Endodermal cell (in vitro differentiated cells): ENCODE measurements at places on chromosomes 5 and 9. TPM values are rescaled to one million over a fixed set of nuclear protein-coding genes. Genes with fewer than 3 reads are reported as not detected.

Gene POU5F2
- total RNA-seq = 0.43 and 0.84 TPM in 2 replicates

Gene PCDHA4
- total RNA-seq = 5.0 and 5.6 TPM in 2 replicates

Gene SPINK7
- not detected in 3 replicates for total RNA-seq

Gene NCBP1
- total RNA-seq = 29.5 to 48.5 TPM (median 47.0 TPM) in 3 replicates

Gene ZNF454
- total RNA-seq = 0.34 to 0.86 TPM in 2 of 3 replicates, not detected in the other

Gene HTR1A
- not detected in 2 replicates for total RNA-seq

Gene SPINK4
- 0.70 and 1.3 TPM in 2 replicates for total RNA-seq

Gene FAXDC2
- 2.3 to 10.5 TPM (median 3.2 TPM) in 3 replicates for total RNA-seq

Gene ANKRD34B
- total RNA-seq = 0.14 and 0.20 TPM in 2 replicates

Gene PANK3
- 93.2 and 101 TPM in 2 replicates for total RNA-seq

Gene KLHL3
- 15.3 and 17.5 TPM in 2 replicates for total RNA-seq

Gene SGCD
- total RNA-seq = 0.04 and 0.07 TPM in 2 replicates

Gene BNC2
- total RNA-seq = 2.6 to 4.3 TPM (median 3.0 TPM) in 3 replicates

DNA sequence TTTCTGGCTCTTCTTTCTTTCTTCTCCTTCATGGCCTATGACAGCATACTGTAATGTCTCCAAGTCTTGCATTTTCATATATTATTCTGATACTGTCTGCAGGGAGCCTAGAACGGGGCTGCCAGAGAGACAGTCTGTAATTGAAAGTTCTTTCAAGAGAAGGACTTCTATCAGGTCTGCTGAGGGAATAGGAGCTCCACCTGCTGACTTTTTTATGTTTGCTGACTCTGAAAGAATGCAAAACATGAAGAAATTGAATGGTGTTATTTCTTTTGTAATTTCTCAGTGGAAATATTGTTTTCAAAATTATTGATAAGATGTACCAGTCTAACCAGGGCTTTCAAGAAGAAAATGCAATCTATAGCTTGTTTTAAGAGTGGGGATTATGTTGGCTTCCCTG lies 121.9 kb upstream of the RFX3 start:
- H3K36me3 ChIP-seq = no peaks in the 10 kb centered on the region
- no peaks in the 10 kb centered on the region for H3K4me1 ChIP-seq
- H3K4me3 ChIP-seq = no peak overlapping the region
- no peak for DNase-seq

DNA sequence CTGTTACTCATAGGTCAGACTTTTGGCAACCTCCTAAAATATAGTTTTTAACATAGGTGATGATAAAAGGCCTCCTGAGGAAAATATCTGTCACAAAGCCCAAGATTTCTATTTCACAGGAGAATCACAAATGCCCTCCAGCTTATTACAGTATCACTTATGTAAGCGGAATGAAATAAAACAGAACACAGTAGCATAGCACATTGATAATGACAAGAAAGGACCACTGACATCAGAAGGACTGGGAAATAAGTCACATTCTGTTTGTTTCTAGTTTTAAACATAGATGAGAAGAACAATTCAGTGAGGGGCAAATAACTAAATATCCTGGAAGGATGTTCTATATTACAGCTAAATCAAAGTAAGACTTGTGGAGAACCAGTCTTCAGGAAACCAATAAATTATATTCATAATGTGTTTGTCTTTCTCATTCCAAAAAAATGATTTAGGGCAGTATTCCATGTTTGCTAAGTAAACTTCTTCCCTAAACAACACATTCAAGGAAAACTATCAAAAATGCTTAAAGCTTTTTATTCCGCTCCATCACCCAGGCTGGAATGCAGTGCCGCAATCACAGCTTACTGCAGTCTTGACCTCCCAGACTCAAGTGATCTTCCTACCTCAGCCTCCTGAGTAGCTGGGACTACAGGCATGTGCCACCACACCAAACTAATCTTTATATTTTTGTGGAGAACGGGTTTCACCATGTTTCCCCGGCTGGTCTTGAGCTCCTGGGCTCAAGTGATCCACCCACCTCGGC lies 20.8 kb upstream of the CTNNAL1 start:
- no peaks in the 10 kb centered on the region for H3K27me3 ChIP-seq
- DNase-seq = no peak
- no peak overlapping the region for H3K4me3 ChIP-seq
- H3K27ac ChIP-seq = no peak overlapping the region
- H3K4me1 ChIP-seq = no peaks in the 10 kb centered on the region

DNA sequence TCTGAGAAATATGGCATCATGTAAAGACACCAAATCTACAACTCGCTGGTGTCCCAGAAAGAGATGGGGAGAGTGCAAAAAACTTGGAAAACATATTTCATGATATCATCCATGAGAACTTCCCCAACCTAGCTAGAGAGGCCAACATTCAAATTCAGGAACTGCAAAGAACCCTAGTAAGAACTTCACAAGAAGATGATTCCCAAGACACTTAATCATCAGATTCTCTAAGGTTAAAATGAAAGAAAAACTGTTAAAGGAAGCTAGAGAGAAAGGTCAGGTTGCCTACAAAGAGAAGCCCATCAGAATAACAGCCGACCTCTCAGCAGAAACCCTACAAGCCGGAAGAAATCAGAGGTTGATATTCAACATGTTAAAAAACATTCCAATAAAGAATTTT lies 95.5 kb upstream of the PRLR start:
- no peak overlapping the region for H3K4me3 ChIP-seq
- no peaks in the 10 kb centered on the region for H3K4me1 ChIP-seq
- DNase-seq = no peak
- no peaks in the 10 kb centered on the region for H3K36me3 ChIP-seq
- no peaks in the 10 kb centered on the region for H3K27me3 ChIP-seq

- no peaks in the 10 kb centered on the region for H3K27me3 ChIP-seq
- peaks cover 14% of the 10 kb centered on the region for H3K36me3 ChIP-seq
- H3K27ac ChIP-seq = no peak overlapping the region
These were observed 29.4 kb upstream of the HSD17B3 start for GRCh38 chr9:96331236-96331947.

GRCh38 chr5:68447136-68447929 lies 231.8 kb downstream of the PIK3R1 start:
- H3K36me3 ChIP-seq = no peaks in the 10 kb centered on the region
- no peaks in the 10 kb centered on the region for H3K27me3 ChIP-seq
- H3K27ac ChIP-seq = no peak overlapping the region
- H3K4me1 ChIP-seq = no peaks in the 10 kb centered on the region
- no peak for DNase-seq

DNA sequence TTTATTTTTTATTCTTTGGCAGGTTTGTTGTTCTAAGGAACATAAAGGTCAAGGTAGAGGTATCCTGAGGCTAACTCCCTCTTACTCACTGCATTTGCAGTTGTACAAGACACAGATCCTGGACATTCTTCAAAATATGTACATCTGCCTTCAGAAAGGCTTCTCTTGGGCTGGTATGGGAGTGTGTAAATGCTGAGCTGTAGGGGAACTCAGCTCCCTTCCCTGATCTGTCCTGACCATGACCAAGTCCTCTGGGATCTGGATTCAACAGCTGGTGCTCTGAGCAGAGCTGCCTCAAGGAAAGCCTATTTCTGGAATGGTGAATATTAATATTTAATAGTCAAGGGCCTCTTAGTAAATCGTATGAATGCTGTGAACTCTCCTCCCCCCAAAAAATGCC lies 117.4 kb downstream of the PRKACG start:
- H3K36me3 ChIP-seq = peaks cover 8% of the 10 kb centered on the region
- no peak for DNase-seq
- H3K27ac ChIP-seq = no peak overlapping the region
- H3K4me3 ChIP-seq = peak overlapping the region; percentile 5
- H3K27me3 ChIP-seq = no peaks in the 10 kb centered on the region
- peaks cover 44% of the 10 kb centered on the region for H3K4me1 ChIP-seq

DNA sequence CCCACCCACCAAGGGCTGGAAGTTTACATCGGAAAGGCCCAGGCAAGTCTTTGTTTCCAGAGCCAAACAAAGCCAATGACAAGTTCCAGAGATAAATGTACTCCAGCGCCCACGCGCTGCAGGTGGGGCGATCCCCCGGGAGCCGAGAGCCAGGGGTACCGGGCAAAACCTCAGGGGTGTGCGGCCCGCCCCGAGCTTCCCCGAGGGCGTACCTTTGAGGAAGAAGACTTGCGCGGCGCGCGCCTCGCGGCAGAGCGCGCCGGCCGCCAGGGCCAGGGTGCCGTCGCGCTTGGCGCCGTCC lies 671 bp downstream of the DUSP1 start:
- H3K27me3 ChIP-seq = no peaks in the 10 kb centered on the region
- DNase-seq = no peak
- peak overlapping the region; percentile 91 for H3K27ac ChIP-seq
- H3K4me1 ChIP-seq = peaks cover 4% of the 10 kb centered on the region
- H3K36me3 ChIP-seq = peaks cover 22% of the 10 kb centered on the region

- H3K27me3 ChIP-seq = no peaks in the 10 kb centered on the region
- no peaks in the 10 kb centered on the region for H3K4me1 ChIP-seq
- H3K27ac ChIP-seq = no peak overlapping the region
- peak; percentile 72 for DNase-seq
These were observed 137.9 kb downstream of the GABBR2 start for GRCh38 chr9:98570663-98571440.

DNA sequence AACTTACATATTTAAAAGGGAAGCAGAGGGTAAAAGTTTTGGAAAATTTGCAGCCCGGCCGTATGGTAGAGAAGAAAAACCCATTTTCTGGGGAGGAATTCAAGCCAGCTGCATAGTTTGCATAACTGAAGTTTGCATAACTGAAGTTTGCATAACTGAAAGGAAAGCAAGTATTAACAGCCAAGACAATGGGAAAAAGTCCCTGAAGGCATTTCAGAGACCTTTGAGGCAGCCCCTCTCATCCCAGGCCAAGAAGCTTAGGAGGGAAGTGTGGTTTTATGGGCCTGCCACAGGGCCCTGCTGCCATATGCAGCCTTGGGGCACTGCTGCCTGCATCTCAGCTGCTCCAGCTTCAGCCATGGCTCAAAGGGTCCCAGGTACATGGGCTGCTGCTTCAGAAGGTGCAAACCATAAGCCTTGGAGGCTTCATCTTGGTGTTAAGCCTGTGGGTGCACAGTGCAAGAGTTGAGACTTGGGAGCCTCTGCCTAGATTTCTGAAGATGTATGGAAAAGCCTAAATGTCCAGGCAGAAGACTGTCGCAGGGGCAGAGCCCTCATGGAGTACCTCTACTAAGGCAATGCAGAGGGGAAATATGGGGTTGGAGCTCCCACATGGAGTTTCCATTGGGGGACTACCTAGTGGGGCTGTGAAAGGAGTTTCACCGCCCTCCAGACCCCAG lies 36.9 kb upstream of the CXCL14 start:
- H3K36me3 ChIP-seq = no peaks in the 10 kb centered on the region
- no peaks in the 10 kb centered on the region for H3K4me1 ChIP-seq
- H3K27me3 ChIP-seq = no peaks in the 10 kb centered on the region
- DNase-seq = peak; percentile 46
- peak overlapping the region; percentile 44 for H3K4me3 ChIP-seq

DNA sequence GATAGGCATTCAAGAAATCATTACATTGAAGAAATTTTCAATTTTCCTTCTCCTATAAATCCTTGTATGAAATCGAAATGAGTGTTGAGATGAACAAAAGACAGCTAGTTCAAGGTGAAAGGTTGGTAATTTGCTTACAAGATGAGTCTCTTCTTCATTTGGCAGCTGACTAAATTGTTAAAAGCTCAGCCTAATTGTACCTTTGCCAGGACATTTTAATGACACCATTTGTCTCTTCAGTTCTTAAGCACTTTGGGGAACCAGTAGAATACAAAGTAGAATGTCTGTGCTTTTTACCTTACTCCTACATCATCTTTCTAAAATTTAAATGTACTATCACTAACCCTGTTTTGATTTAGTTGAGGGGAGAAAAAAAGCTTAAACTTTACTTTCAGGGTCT lies 59.4 kb downstream of the GRAMD2B start:
- H3K36me3 ChIP-seq = peaks cover 40% of the 10 kb centered on the region
- DNase-seq = no peak
- H3K4me1 ChIP-seq = no peaks in the 10 kb centered on the region
- no peak overlapping the region for H3K4me3 ChIP-seq
- H3K27ac ChIP-seq = no peak overlapping the region

GRCh38 chr9:79570448-79571308 lies 1.1 kb upstream of the TLE4 start:
- peaks cover 4% of the 10 kb centered on the region for H3K4me1 ChIP-seq
- H3K36me3 ChIP-seq = no peaks in the 10 kb centered on the region
- peaks cover 25% of the 10 kb centered on the region for H3K27me3 ChIP-seq
- peak overlapping the region; percentile 98 for H3K27ac ChIP-seq

DNA sequence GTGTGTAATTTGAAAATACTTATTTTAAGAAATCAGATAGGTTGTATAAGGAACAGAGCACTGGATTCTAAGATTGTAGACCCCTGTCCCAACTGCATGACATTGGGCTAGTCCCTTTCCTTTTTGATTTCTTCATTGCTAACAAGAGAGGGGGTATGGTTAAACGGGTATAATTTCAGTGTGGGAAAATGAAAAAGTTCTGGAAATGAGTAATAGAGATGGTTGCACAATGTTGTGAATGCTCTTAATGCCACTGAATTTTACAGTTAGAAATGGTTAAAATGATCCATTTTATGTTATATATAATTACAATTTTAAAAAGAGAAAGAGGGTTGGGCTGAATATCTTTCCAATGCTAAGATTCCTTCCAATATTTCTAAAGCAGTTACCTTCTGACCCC lies 103.3 kb upstream of the LHFPL2 start:
- H3K27me3 ChIP-seq = no peaks in the 10 kb centered on the region
- H3K4me3 ChIP-seq = no peak overlapping the region
- H3K4me1 ChIP-seq = no peaks in the 10 kb centered on the region

DNA sequence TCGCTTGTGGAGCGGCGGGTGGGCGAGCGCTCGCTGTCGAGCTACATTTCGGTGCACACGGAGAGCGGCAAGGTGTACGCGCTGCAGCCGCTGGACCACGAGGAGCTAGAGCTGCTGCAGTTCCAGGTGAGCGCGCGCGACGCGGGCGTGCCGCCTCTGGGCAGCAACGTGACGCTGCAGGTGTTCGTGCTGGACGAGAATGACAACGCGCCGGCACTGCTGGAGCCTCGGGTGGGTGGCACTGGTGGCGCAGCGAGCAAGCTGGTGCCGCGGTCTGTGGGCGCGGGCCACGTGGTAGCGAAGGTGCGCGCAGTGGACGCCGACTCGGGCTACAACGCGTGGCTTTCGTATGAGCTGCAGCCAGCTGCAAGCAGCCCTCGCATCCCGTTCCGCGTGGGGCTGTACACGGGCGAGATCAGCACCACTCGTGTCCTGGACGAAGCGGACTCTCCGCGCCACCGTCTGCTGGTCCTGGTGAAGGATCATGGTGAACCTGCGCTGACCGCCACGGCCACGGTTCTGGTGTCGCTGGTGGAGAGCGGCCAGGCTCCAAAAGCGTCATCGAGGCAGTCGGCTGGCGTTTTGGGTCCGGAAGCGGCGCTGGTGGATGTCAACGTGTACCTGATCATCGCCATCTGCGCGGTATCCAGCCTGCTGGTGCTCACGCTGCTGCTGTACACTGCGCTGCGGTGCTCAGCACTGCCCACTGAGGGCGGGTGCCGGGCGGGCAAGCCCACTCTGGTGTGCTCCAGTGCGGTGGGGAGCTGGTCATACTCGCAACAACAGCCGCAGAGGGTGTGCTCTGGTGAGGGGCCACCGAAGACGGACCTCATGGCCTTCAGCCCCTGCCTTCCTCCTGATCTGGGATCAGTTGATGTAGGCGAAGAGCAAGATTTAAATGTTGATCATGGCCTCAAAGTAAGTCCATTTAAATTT lies 2.1 kb downstream of the PCDHA8 start:
- H3K4me3 ChIP-seq = no peak overlapping the region
- no peaks in the 10 kb centered on the region for H3K4me1 ChIP-seq
- H3K27me3 ChIP-seq = no peaks in the 10 kb centered on the region
- H3K27ac ChIP-seq = no peak overlapping the region
- H3K36me3 ChIP-seq = no peaks in the 10 kb centered on the region
- DNase-seq = no peak

- H3K4me3 ChIP-seq = no peak overlapping the region
- H3K36me3 ChIP-seq = peaks cover 8% of the 10 kb centered on the region
- no peaks in the 10 kb centered on the region for H3K27me3 ChIP-seq
- DNase-seq = no peak
- H3K27ac ChIP-seq = no peak overlapping the region
- peaks cover 12% of the 10 kb centered on the region for H3K4me1 ChIP-seq
These were observed 19.6 kb upstream of the TNFAIP8 start for GRCh38 chr5:119336262-119336661.
